ENCODE measurements at places on chromosomes 13 and 19.

DNA sequence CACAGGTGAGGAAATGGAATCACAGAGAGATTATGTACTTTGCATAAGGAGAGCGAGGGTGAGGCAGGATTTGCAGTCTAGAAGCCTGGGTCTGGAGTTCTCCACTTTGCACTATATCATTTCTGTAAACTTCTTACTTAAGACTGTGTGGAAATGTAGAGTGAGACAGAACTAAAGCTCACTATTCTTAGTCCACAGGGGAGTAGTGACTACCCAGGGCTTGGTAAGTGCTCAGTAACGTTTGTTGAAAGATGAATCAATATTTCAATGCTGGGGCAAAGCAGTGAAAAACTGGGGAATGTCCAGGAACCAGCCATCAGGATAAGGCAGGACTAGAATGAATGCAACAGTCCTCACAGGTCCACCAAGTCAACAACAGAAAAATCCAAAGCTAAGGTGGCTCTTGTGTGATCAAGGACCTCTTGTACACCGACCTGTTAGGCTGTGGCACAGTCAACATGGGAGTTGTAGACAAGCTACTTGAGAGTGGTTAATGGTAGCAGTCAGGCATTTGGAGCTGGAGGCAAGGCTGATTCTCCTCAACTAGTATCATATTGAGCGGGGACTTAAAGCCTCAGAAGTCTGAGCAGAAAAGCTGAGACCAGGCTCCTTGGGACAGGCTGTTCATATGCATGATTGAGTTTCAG lies 929 bp upstream of the TNFSF13B start:
- no peak for DNase-seq

GRCh38 chr13:76741046-76741445 lies 145.2 kb downstream of the KCTD12 start:
- DNase-seq, result no peak

GRCh38 chr13:31761951-31762350 lies 22.6 kb downstream of the RXFP2 start:
- DNase-seq, result no peak

DNA sequence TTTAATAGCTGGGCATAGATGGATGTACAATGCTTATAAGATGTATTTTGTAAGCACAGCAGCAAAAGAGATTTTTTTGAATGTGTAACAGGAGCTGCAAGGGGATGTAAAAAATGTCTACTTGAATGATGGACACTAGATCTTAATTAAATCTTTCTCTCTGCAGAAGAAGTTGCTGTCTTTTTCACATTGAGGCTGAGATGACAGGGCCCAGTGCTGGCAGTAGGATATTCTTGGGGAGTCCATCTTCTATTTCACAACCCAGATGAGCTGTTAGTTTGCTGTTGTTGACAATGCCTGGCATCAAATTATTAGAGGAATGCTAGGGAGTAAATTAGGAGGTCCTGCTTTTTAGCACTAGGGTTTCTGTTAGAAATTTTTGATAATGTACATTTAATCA lies 698.7 kb downstream of the SLITRK5 start:
- no peak for DNase-seq

- DNase-seq, result no peak
Observed at GRCh38 chr13:33274264-33274663, 11.3 kb downstream of the STARD13 start.

DNA sequence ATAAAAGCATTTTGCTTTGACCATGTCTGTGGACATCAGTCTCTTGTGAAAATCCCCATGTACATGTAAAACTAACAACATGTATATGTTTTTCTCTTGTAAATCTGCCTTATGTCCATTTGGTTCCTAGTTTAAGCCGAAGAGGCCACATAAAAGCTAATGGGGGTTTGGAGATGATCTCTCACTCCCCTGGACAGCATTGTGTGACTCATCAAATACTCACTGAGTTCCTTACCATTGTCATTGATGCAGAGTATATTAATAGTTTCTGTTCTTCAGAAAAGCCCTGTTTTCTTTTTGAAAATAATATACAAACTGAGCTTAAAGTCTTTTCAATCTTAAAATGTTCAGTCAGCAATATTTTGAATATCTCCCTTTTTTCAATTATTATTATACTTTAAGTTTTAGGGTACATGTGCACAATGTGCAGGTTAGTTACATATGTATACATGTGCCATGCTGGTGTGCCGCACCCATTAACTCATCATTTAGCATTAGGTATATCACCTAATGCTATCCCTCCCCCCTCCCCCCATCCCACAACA lies 536.7 kb upstream of the HTR2A start:
- no peak for DNase-seq

DNA sequence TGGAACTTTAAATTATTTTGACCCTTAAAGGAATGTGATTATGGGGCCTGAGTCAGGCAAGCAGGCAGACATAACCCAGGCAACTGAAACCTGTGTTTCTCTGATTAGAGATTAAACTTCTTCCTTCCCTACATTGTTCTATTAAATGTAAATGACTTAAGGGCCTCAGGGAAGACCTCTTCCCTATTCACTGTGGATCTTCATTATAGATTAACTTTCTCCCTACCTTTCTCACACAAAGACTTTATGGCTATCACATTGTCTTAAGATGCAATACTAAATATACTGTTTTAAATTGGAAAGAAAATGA lies 8.8 kb upstream of the METTL21C start:
- no peak for DNase-seq

- no peak for DNase-seq
Observed at GRCh38 chr13:98228661-98229341, 51.7 kb upstream of the RNF113B start.

GRCh38 chr13:28494778-28495537 lies at the start of gene FLT1:
TSS of gene FLT1 (minus strand) at chr13:28495128. CDS start at chr13:28494843, 285 bp downstream.
- DNase-seq, result peak; percentile 15

DNA sequence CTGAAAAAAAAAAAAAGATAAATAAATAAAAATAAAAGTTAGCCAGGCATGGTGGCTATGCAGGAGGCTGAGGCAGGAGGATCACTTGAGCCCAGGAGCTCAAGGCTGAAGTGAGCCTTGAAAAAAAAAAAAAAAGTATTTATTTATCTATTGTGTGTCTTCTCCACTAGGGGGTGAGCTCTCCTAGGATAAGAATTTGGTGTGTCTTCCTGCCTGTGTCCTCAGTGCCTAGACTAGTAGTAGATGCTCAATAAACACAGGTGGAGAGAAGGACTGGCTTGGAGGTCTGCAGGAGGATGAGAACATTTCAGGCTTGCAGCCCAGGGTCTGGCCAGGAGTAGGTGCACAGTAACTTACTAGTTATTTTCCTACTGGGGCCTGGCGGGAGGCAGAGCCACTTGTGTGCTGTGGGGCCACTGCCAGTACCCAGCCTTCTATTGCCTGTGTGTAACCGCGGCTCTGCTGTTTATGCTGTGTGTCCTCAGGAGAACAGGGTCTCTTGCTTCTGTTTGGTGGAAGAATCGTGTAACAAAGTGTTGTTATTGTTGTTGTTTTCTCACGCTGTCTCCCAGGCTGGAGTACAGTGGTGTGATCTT lies 5.4 kb downstream of the LMTK3 start:
- DNase-seq, result no peak

- no peak for DNase-seq
Observed at GRCh38 chr19:49442771-49443365, 1.5 kb upstream of the SLC17A7 start.

DNA sequence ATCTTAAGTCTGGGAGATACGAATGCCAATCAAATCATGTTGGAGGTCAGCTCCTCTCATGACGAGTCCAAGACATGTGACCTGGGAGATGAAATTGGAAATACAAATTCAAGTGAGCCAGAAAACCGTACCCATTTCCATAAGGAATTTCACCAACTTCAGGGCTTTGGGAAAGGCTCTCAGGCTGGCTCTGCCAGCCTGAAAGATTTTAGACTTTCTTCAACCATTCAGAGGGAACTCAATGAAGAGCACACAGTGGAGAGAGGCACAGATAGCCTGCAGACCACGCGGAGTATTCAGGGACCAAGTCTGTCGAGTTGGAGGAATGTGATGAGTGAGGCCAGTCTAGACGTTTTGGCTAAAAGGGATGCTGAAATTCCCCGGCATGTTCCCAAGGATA lies 204.6 kb downstream of the MTUS2 start:
- DNase-seq, result no peak

DNA sequence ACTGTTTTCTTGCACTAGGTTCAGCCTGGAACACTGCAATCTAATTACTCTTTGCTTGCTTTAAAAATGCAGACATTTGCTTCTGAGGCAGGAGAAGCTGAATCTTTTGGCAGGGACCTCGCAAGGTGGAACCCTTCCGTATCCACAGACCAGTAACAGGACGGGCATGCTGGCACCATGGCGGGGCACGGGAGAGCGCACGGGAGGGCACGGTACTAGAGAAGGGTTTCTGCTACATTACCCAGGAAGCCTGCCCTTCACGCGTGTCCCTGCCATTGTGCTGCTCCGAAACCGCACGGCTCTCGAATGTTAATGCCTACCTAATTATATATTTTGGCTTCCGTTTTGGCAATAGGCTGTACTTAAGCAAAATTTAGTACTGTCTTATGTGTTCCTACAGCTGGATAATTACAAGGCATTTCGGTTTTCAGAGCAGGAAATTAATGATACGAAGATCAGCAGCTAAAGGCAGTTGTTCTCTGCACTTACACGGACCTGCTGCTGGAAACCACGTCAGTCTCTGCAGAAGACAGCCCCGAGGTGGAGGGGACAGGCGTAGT lies 430.4 kb downstream of the IRS2 start:
- no peak for DNase-seq

- no peak for DNase-seq
Observed at GRCh38 chr13:75365724-75366173, 116.2 kb downstream of the TBC1D4 start.

DNA sequence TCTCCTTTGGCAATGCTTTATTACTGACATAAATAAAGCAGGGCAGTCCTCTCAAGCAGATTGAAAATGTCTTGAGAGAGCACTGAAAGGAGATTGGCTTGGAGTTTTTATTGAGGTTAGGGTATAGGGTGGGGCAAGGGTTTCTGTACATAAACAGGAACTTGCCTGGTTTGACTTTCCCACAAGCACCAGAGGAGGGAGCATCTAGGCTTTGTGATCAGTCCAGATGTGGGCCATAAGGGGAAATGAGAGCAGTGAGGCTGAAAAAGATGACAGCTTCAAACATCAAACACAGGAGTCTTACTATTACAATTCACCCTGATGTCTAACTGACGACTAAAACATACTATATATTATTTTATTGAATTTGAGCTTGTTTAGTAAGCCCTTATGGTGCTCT lies 260.9 kb downstream of the MTUS2 start:
- DNase-seq, result peak; percentile 2

GRCh38 chr13:46578590-46578975 lies 25.6 kb downstream of the LRCH1 start:
- DNase-seq, result no peak

GRCh38 chr13:40758811-40759210 lies 12.2 kb downstream of the MRPS31 start:
- DNase-seq, result no peak

- no peak for DNase-seq
Observed at GRCh38 chr13:112601371-112601770, 13.4 kb upstream of the TUBGCP3 start.

GRCh38 chr13:30905932-30906383 lies at the start of gene MEDAG:
TSS of gene MEDAG (plus strand) at chr13:30906271. CDS start at chr13:30906516, 245 bp downstream.
- DNase-seq, result no peak

DNA sequence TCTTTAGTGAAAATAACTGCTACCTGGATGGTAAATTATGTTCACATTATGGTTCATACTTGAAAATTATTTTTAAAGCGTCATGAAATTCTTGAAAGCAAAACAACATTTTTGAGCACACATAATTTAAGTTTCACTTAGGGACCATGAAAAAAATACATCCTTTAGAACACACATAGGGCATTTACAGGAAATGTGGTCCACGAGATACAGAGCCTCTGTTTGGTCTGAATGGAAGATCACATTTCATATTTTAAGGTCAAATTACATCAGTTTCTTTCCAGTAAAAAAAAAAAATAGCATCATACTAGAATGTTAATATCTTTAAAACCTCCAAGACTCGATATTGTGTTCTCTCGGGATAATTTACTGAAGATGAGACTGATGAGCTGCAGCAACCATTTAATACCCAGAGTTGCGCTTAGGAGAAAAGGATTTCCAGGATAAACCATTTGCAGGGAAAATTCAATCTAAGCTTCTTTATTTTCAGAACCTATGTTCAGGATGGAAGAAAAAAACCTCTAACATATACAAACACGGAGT lies 720.7 kb downstream of the DIAPH3 start:
- no peak for DNase-seq

- DNase-seq, result no peak
Observed at GRCh38 chr13:79966493-79966895, 374.4 kb downstream of the SPRY2 start.

DNA sequence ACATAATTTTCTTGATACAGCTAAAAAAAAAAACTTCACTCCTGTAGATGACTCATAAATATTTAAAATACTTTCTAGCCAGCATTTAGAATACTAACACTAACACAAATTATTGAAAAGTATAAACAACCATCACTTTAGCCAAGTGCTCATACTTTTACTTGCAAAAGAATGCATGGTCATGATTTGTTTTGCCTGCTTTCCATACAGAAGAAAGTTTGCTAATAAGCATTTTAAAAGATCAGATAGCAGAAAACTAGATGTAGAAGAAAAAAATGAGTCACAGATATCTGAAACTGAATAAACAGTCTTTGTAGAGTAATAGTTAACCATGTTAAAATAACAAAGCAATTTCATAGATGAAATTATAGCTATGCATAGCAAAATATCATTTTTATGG lies 2280.4 kb upstream of the PCDH20 start:
- DNase-seq, result no peak

DNA sequence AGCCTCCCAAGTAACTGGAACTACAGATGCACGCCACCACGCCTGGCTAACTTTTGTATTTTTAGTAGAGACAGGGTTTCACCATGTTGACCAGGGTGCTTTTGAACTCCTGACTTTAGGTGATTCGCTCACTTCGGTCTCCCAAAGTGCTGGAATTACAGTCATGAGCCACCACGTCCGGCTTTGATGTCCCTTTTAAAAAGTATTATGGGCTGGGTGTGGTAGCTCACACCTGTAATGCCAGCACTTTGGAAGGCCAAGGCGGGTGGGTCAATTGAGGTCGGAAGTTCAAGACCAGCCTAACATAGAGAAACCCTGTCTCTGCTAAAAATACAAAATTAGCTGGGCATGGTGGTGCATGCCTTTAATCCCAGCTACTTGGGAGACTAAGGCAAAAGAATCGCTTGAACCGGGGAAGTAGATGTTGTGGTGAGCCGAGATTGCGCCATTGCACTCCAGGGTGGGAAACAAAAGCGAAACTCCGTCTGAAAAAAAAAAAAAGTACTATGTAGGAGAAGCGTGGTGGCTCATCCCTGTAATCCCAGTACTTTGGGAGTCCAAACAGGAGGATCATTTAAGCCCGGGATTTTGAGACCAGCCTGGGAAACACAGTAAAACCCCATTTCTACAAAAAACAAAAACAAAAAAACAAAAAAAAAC lies 22.8 kb upstream of the ERVV-1 start:
- no peak for DNase-seq

GRCh38 chr13:98206946-98207345 lies 29.9 kb upstream of the RNF113B start:
- no peak for DNase-seq

DNA sequence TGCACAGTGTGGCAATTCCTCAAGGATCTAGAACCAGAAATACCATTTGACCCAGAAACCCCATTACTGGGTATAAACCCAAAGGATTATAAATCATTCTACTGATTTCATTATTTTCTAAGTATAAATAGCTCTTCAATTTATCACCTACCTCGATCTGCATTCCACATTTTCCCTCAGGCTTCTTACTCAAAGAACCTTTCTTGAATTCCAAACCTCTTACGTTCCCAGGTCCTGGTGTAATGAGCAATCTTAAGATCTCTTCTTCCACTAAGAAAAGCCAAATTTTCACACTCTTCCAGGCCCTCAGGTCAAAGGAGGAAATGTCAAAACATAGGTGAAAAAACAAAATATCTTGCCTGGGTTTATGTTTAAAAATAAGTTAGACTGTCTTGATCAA lies 237.3 kb upstream of the GPC6 start:
- DNase-seq, result no peak
